ENCODE measurements at places on chromosomes 12 and 14.

DNA sequence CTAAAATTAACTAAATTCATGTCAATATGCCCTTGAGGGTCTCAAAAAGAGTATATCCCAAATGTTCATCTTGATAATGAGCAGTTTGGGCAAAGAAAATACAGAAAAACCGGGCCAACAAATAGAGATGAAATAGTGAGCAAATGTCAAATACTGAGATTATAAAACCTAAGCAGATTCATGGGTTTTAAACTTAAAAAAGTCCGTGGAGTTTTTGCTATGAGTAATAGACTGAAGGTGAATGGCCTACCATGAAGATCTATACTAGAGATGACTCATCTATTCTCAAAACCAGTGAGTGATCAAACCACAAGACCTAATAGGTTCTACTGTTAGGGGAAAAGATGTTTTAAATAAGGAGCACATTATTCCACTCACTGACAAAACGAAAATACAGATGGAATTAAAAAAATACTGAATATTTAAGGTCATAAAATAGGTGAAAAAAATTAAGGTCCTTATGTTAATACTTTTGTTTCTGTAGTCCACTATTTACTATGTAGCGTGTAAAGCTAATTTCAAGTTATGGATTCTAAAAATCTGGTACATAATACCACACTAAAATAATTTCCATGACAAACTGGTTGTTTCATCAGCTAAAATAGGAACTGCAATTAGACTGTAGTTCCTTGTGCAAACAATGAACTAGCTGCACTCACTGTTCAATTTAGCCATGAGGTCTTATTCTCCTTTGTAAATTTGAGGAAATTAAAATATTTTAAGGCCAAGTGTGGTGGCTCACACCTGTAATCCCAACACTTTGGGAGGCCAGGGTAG, 5.0 kb downstream of the HNRNPC start:
- DNase-seq: no peak

GRCh38 chr12:129729170-129729569, 174.7 kb downstream of the TMEM132D start:
- DNase-seq: no peak

DNA sequence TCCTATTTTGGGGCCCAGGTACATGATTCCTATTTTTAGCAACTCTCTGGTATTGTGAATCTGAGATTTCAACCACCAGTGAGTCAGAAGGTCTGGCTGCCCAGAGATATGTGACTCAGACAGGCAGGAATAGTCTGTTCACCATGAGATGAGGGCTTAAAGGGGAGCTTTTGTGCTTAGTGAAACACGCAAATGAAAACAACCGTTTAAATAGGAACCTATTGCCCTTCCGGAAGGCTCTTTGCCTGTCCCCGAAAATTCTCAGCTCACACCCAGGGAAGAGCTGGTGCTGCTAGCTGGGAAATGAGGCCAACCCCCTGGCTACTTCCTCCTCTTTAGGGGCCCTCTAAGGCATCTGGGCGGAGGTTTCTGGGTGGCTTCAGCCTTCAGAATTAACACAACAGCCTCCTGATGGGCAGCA, 283.6 kb downstream of the CACNA1C start:
- no peak for DNase-seq

- DNase-seq: no peak
Measured at GRCh38 chr12:67338426-67338825, 69.3 kb downstream of the CAND1 start.

GRCh38 chr12:611721-612120, 51.5 kb downstream of the NINJ2 start:
- no peak for DNase-seq

DNA sequence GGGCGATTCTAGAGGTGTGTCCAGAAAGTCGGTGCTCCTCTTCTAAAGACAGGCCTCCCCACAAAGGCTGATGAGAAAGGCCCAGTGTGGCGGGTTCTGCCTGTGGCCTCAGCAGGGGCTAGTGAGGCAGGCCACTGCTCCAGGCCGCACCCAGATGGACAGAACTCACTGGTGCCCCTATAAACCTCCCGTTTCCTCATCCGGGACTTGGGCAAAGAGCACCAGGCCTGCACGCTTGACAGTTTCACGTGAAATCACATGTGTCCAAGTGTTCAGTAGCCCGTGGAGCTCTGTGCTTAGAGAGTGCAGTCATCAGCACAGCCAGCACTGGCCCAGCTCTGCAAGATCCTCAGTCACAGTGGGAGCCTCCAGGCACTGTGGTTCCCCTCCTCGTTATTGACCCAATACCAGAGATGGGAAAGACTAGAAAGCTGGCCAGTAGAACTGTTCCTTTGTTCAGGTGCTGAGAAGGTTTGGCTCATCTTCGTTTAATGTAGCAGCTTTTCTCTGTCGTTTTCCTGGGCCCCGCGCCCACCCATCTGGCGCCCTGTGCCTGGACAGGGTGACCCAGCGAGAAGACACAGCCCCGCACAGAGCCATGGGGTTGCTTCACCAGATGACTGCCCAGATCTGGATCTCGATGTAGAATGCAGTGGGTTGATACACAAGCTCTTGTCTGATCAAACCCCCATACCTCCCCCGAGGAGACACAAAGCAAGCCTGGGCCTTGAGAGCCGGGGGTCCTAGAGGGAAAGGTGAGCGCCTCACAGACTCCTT, 26.3 kb downstream of the IL31 start:
- DNase-seq: no peak

DNA sequence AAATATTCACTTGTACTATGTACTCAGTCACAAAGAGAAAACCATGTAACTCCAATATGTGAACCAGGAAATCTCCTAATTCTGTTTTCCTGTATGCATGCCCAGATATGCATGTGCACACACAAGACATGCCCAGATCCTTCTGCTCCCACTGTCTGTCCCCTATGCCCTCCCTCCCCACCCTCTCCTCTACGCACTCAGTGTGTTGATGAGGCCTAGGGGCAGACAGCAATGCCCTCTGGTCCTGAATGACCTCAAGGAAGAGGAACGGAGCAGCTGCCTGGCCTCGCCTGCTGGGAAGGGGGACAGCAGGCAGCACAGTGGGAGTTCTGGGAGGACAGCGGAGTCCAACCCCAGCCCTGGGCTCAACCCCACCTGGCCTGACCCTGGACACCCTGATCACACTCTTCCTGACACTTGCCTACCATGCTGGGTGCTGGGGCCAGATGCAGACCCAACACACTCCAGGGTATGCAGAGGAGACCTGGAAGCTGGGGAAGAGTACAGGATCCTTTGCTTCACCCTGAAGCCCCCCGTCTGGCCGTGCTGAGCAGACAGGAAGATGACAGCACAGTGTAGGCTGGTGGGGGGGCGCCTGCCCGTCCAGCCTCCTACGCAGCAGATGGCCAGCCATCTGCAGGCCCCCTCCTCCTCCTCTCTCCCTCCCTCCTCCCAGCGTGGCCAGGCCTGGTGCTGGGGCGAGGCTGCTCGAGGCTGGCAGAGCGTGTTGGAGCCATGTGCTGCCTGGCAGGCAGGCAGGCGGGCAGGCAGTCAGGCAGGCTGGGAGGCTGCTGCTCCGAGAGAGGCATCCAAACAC, 106.6 kb upstream of the NCOR2 start:
- DNase-seq: no peak

- no peak for DNase-seq
Measured at GRCh38 chr14:93683226-93683625, 105.1 kb downstream of the PRIMA1 start.

DNA sequence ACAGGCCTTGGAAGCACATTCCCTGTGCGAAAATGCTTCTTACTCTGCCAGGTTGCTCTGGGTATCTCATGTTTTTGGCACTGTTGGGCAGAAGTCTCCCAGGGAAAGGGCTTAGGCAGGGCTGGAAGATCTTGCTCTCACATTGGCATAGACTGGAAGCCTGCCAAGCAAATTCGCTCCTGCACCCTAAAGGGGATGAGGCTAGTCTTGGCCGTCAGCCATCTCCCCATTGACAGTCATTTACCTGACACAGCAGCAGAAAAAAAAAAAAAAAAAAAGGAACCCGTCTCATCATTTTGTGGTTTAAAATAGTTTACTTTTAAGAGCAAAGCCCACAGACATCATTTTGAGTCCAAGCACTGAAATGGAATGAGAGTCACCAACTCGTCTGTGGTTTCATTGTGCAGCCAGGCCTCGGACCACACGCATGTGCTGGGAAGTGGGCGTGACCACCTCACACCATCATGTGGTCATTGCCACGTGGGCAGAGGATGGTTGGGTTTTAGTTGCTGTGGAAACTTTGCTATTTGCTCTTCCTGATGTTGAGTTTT, 84.8 kb downstream of the NRXN3 start:
- DNase-seq: peak; percentile 30

DNA sequence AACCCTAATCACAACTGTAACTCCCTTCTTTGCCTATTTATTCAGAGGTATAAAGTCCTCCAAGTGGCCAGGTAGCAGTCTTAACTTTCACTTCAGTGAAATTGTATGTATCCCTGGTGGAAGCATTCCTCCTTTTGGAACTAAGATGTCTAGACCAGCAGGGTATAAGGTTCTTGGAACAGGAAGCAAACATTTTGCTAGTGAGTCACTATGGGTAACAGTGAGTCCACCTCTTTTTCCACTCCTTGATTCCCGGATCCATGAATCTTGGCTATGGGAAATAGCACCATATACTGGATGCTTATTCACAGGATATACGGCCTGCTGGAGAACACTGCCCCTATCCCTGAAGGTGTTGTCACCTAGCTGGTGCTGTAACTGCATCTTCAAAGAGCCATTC, 80.2 kb downstream of the KCNA5 start:
- DNase-seq: no peak

GRCh38 chr12:65597527-65597926, 226.8 kb upstream of the HMGA2 start:
- no peak for DNase-seq

- no peak for DNase-seq
Measured at GRCh38 chr14:40757376-40757950, 849.2 kb upstream of the LRFN5 start.

GRCh38 chr14:36556811-36557433, 25.5 kb downstream of the NKX2-8 start:
- peak; percentile 38 for DNase-seq

- DNase-seq: peak; percentile 69
Measured at GRCh38 chr12:4356041-4356327, 23.5 kb downstream of the FGF23 start.

- no peak for DNase-seq
Measured at GRCh38 chr14:56324856-56325699, 206.9 kb downstream of the PELI2 start.

DNA sequence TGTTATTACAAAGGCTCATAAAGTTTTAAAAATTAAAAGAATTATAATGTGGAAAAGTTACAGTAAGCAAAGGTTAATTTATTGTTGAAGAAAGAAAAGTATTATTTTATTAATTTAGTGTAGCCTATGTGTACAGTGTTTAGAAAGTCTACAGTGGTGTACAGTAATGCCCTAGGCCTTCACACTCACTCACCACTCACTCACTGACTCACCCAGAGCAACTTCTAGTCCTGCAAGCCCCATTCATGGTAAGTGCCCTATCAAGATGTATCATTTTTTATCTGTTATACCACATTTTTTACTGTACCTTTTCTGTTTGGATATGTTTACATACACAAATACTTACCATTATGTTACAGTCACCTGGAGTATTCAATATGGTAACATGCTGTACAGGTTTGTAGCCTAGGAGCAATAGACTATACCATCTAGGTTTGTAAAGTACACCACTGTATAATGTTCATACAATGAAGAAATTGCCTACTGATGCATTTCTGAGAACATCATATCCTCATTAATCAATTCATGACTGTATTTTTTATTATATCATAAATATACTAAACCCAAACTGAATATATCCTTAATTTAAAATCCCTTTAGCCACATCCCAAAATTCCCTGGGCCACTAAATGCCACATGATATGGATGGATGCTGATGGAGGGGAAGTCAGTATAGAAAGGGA, 43.6 kb upstream of the NID2 start:
- no peak for DNase-seq

DNA sequence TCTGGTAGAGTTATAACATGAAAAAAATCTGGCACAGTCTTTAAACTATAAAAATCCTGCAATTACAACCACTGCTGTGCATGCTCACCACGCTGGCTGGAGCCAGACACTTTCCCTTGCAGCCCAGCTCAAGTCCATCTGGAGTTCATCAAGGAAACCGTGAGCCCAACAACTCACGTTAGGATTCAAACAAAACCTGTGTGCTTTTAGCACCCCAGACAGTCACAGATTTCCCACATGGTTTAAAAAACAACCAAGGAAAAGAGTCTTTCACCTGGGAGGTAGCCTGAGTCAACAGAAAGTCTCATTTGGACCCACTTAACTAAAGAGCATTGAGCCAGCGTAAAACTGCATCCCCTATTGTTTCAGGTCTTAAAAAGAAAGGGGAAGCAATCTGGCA, 4.7 kb downstream of the LRIG3 start:
- DNase-seq: no peak

- DNase-seq: no peak
Measured at GRCh38 chr12:66952668-66953067, 273.8 kb upstream of the GRIP1 start.

DNA sequence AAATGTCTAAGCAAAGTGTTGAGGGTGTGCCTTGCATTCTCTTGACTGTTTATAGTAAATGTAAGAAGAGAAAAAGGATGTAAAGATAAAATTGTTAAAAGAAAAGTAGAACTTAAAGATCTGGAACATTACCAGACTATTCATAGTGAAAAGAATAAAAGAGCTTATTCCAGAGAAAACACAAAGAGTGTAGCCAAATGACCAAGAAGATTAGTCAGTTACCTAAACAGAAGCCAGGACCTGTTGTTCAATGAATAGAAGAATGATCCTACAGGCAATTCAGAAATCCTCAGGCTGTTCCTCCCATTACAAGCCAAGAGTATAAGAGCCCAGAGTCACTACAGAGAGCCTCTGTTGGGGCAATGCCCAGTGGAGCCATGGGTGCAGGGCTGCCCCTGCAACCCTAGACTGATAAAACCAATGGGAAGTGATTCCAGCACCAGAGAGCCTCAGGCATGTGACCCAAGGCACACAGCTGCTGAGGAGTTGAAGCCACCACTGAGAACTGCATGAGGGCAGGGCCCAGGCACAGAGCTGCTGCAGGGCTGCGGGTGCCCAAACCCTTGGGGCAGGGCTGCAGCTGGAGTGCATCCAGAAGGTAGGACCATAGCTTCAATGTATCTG, 91.1 kb upstream of the SLC38A4 start:
- DNase-seq: no peak

GRCh38 chr12:98456576-98457573, 58.5 kb upstream of the TMPO start:
- no peak for DNase-seq

DNA sequence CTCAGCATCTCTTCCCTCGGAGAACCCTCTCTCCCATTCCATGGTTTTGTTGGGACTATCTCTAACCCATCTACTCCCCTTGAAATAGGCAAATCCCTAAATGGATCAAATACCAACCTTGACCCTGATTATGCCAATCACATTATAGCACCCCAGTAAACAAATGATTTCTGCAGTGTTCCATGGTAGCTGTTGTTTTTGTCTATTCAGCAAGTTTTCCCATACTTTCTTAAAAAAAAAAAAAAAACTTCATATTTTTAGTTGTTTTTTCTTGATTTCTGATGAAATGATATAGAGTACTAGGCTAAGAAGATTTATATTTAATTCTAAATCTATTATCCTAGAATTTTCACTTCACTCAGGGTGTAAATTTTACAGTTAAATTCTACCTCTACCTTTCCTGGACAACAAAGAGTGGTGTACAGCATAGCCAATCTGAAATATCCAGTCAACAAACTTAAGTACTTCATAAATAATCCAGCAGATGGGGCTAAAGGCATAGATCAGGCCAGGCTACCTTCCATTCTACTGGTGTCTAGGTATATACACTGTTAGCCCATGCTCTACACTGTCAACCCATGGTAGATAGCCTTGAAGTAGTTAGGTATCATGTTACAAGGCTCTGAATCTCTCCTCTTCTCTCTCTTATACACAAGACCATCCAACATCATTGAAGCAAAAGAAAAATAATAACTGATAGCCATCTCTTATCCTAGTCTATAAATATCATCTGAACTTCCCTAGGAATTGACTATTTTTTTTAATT, 82.2 kb downstream of the PLEKHG7 start:
- DNase-seq: no peak
